ENCODE measurements at places on chromosomes 11 and 22.

DNA sequence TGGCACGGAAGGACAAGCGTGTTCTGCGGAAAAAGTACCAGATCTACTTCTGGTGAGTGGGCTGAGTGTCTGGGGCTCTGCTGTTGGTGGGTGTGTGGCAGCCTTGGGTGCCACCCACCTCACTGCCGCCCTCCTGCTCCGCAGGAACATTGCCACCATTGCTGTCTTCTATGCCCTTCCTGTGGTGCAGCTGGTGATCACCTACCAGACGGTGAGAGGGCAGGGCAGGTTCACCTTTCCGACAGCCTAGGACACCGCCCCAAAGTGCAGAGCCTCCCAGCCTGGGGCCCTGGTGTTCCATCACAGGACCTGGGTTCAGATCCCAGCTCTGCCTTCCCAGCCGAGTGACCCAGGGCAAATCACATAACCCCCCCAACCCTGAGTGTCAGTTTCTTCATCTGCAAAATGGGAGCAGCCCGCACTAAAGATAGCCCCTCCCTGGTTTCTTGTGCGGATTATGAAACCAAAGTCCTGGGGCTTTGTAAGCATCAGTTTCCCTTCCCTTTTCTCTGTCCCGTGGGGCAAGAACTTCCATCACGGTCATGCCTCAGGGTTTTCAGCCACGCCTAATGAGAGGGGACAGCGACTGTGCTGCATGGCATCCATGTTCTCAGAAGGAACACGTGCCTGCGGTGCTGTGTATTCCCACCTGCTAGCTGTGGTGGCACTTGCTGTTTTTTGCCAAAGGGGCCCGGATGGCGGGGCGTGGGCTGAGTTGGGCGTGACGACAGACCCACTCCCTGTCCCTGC is 9.8 kb upstream of the TAGLN start:
- DNase-seq, result no peak

DNA sequence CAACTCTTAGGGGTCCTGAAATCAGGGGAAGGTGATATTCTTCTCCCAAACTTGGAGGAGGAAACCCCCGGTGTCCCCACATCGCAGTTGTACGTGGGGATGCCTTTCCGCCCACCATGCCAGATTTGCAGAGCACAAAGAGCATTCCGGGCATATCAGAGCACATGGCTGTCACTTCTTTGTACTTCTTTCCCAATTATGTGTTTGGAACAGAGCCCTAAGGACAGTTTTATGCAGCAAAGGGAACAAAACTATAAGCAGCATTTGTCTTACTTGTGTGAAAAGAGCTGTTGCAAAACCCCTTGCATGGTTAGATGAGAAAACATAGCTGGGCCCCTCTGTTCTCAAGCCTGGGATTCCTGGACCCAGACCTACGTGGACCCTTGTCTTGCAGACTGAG is 41.2 kb downstream of the NTM start:
- no peak for DNase-seq

- DNase-seq, result no peak
These were observed 4.4 kb downstream of the TMEM258 start for GRCh38 chr11:61787928-61788491.

DNA sequence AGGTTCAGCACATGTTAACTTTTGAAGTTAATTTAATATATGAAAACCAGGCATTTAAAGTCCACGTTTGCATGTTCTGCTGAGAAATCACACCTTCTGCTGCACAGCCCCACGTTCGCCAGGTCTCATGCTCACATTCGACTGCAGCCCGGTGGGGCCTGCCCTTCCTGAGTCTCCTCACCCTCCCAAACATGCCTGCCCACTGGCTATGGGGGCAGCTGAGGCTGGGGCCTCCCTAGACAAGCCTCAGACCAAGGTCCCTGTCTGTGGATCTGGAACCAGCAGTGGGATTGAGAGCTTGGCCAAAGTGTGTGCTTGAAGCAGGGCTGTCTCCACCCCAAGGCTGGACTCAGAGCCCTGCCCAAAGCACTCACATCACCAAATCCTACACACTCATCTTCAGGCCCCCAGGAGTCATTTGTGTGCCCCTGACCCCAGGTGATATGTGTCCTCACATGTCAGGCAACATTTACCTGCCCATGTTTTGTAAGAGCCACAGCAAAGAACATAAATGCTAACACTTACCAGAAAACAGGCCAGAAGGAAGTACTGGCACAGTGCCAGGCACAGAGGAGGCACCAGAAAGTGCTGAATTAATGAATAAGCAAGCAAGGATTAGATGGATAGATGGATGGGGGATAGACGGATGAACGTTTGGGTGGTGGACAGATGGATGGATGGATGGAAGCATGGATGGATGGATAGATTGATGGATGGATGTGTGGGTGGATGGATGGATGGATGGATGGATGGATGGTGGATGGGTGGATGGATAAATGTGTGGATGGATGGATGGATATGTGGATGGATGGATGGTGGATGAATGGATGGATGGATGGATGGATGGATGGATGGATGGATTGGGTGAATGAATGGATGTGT is 9.4 kb upstream of the FADD start:
- no peak for DNase-seq

DNA sequence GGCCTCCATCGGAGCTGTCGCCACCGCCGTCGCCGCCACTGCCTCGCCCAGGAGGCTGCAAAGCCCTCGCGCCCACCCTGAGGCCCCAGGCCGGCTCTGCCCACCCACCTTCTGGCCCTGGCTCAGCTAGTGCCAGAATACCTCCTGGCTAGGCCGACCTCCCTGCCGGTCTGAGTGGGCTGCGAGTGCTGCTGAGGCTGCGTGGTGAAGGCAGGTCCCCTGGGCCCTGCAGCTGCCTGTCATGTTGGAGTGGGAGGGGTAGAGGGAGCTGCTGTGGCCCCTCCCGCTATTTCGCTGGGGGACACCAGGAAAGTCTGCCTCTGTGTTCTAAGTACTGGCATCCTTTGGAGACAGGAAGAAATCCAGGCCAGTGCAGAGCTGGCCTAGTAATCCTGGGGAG is 34.2 kb downstream of the LRRC10B start:
- no peak for DNase-seq

- DNase-seq, result no peak
These were observed 615.6 kb upstream of the KIRREL3 start for GRCh38 chr11:127616158-127616557.

- no peak for DNase-seq
These were observed 40.4 kb downstream of the SLCO2B1 start for GRCh38 chr11:75191330-75191717.

GRCh38 chr11:7208391-7208790 is 43.3 kb upstream of the SYT9 start:
- DNase-seq, result no peak

- no peak for DNase-seq
These were observed 52.0 kb downstream of the ARFGAP2 start for GRCh38 chr11:47124675-47125074.

DNA sequence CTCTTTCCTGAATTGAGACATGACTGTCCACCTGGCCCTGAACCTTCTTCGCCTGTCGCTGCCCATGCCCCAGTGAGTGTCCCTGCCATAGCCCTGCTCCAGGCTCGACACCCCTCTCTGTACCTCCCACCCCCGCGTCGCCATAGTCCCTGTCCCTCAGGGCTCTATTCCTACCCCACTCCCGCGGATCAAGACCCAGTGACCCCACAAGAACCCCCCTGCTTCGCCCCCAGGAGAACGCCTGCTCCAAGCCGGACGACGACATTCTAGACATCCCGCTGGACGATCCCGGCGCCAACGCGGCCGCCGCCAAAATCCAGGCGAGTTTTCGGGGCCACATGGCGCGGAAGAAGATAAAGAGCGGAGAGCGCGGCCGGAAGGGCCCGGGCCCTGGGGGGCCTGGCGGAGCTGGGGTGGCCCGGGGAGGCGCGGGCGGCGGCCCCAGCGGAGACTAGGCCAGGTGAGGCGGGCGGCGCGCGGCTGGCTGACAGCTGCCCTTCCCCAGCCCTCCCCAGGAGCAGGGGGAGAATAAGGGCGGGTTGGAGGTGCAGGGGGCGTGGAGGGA is 5.6 kb downstream of the NRGN start:
- no peak for DNase-seq

DNA sequence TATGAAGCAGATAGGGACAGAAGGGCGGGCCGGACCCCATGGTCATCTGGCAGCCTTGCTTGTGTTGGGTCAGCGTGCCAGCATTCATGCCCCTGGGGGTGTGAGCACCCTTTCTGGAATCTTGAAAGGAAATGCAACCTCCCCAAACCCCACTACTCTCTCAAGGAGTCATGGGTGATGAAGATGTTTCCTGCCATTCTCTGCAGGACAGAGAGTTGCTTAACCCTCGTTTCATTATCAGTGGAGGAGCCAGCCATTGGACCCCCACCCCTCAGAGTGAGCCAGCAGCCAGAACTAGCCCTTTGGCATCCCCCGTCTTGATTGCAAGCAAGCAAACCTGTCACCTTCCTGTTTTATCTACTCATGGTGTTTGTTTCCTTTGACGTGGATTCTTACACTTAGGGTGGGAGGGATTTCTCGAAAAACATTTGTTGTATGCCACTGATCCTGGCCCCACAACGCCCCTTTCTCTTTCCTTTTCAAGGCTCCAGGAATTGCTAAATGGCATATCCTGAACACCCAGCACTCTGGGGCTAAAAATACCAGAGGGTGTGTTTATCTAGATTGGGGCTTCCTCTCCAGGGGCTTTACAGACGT is 258.3 kb downstream of the ETS1 start:
- DNase-seq, result no peak

- DNase-seq, result no peak
These were observed 27.5 kb downstream of the IGHMBP2 start for GRCh38 chr11:68930991-68931855.

DNA sequence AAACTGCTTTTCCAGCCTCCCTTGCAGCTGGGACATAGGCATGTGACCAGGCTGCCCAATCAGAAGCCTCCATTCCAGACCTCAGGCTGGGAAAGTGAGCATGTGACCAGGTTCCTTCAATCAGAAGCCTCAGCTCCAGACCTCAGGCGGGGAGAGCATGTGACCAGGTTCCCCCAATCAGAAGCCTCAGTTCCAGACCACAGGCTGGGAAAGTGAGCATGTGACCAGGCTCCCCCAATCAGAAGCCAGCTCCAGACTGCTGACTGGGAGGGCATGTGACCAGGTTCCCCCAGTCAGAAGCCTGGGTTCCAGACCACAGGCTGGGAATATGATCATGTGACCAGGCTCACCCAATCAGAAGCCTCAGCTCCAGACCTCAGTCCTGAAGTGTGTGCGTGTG is 11.7 kb upstream of the IL2RB start:
- DNase-seq, result no peak

GRCh38 chr22:47196166-47196849 is 433.9 kb downstream of the TBC1D22A start:
- no peak for DNase-seq

DNA sequence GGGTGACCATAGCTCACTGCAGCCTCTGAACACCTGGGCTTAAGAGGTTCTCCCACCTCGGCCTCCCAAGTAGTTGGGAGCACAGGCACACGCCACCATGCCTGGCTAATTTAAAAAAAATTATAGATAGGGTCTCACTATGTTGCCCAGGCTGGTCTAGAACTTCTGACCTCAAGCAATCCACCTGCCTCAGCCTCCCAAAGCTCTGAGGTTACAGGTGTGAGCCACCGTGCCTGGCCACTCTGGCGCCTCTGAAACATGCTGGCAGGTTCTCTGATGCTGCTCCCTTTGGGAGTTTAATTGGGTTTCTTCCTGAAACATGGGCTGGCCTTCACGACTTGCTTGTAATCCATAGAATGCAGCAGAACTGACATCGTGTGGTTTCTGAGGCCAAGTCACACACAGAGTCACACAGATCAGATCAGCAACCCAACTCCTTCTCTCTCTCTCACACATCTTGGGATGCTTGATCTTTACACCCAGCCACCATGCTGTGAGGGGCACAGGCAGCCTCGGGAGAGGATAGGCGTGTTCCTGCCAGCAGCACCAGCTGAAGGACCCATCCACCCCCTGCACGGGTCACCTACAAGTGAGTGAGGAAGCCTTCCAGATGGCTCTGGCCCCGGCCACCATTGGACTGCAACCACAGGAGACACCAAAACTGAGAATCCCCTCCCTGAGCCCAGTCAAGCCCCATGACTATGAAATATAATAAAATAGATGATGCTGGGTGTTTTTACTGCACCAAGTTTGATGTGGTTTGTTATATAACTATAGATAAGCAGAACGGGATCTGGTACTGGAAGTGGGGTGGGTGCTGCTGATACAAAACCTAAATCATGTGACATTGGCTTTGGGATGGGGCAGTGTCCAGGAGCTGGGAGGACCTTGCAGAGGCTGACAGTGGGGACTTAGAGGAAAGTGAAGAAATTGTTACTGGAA is 3.1 kb upstream of the GSC2 start:
- no peak for DNase-seq

DNA sequence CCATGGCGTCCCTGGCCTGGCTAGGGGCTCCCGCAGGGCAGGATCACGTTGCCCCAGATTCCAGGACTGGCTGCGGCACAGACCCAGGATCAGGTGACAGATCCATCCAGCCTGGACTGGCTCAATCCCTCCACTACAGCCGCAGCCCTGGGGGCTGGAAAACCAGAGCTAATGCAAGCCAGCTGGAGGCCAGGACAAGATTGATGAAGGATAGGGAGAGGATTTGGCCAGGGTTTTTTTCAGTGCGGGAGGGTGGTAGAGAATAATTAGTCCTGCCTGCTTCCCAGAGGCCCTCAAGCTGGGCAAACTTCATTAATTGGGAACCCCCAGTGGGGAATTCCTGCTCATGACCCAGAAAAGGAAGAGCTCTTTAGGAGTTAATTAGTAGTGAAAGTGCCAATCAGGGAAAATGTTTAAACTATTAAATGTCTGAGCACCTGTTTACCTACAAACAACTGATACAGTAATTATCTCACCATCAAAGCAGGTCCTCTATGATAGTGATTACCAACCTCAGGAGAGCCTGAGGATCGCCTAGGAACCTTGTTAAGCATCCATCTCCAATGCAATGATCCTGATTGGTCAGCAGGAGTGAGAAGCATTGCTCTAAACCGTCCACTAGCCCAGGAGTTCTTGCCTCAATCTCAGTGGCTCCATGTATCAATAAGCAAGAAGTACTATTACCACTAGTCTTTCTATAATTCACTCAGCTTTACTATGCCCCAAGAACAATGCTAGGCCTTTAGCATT is 33.0 kb upstream of the MYOD1 start:
- DNase-seq, result no peak

Data from NCI-H2029 treated with DMSO at 0.1 percent for 48 hours (cell line).